ENCODE measurements at places on chromosomes 5 and 9.
A peak's percentile ranks its signal among the peaks of the same experiment; 100 is the strongest.

GRCh38 chr9:129655696-129656095 lies 9.8 kb upstream of the PRRX2 start:
- no peak for DNase-seq

- no peak for DNase-seq
Observed at GRCh38 chr9:99299211-99300102, 77.4 kb downstream of the SEC61B start.

GRCh38 chr5:168177831-168178450 lies 113.5 kb upstream of the WWC1 start:
- no peak for DNase-seq

DNA sequence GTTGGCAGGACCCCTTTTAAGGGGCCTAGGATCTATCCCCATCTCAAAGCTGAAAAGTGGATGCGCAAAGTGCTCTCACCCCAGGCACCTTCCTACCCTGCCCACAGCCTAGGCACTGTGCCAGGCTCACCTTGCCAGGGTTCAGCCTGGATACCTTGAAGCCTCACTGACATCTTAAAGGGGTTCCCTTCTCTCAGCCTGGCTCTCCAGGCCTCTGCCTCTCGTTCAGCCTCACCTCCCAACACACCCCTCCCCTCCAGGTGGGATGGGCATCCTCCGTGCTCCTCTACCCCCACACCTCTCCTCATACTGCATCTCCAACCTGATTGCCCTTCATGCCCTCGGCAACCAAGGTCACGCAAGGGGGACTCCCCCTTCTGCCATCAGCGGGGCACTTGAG lies 25.5 kb downstream of the TNIP1 start:
- no peak for DNase-seq

- no peak for DNase-seq
Observed at GRCh38 chr5:137231540-137231939, 267.6 kb downstream of the SPOCK1 start.

- no peak for DNase-seq
Observed at GRCh38 chr9:89576404-89576839, 28.4 kb upstream of the GADD45G start.

GRCh38 chr9:130289711-130290241 lies 24.2 kb downstream of the HMCN2 start:
- no peak for DNase-seq

DNA sequence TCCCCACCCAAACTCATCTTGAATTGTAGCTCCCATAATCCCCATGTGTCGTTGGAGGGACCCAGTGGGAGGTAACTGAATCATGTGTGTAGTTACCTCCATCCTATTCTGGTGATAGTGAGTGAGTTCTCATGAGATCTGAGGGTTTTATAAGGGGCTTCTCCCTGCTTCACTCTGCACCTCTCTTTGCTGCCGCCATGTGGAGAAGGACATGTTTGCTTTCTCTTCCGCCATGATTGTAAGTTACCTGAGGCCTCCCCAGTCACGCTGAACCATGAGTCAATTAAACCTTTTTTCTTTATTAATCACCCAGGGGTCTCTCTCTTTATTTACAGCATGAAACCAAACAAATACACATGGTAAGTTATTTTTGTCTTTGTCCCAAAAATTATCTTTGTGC lies 726.1 kb downstream of the CDH18 start:
- no peak for DNase-seq

- DNase-seq: no peak
Observed at GRCh38 chr5:178240766-178241165, 8.2 kb upstream of the PHYKPL start.

DNA sequence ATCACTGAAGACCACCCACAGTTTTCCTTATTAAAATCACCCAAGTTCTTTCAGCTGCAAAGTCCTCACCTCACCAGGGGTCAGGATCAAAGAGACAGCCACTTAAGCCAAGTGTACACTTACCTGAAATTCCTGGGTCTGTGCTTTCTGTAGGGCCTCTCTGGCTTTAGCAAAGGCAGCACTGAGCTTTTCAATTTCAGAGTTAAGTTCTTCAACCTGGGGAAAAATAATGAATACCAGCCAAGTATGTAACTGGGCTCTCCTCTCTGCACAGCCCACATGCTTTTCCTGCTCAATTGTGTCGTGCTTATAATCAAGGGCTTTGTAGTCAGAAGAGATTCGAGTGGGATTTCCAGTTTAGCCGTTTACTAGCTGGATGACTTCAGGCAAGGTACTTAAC lies 55.1 kb downstream of the CDK5RAP2 start:
- DNase-seq: no peak

- no peak for DNase-seq
Observed at GRCh38 chr5:39698838-39699560, 274.2 kb upstream of the DAB2 start.

DNA sequence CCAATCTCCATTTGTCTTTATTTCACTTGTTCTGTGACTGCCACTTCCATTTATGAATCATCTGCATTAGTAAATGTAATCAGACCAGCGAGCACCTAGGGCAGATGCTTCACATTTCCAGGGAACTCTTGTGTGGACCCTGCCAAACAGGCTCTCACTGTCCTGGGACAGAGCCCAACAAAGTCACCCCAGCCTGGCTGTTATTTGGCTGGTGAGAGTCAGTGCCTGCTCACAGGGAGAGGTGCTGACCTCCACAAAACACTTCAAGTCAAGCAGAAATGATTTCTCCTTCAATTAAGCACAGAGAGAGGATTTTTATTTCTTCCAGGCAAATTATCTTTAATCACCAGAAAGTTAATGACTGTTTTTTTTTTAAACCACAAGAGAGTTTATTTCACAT lies 568.0 kb downstream of the MTRR start:
- DNase-seq: no peak

- DNase-seq: no peak
Observed at GRCh38 chr5:99104538-99105132, 175.8 kb upstream of the CHD1 start.

- DNase-seq: no peak
Observed at GRCh38 chr9:93567271-93567959, 9.0 kb upstream of the PHF2 start.

DNA sequence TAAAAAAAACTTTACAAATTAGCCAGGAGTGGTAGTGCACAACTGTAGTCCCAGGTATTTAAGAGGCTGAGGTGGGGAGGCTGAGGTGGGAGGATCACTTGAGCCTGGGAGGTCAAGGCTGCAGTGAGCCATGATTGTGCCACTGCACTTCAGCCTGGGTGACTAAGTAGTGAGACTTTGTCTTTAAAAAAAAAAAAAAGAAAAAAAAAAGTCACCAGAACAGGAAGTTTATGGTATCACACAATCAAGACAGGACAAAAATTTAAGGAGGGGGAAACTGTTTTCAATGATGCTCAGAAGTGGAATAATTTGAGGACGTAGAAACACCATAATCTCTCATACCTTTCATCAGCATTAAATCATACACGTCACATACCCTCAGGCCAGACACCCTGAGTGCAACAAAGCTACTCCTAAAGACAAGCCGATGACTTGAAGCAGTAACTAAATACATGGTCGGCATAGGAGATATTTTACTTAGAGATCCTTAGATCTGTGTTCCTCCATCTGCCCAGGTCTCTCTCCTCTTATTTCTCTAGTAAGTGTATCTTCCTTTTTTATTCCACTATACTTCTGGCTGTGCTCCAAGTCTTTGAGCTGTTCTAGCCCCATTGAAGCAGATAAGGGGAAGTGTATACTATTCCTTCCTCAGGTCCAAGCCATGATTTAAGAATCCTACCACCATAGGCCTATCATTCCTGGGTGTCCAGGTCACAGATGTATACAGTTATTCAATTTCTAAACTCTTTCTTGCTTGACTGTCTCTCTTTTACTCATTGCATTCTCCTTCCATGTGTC lies 91.3 kb upstream of the APC start:
- no peak for DNase-seq

DNA sequence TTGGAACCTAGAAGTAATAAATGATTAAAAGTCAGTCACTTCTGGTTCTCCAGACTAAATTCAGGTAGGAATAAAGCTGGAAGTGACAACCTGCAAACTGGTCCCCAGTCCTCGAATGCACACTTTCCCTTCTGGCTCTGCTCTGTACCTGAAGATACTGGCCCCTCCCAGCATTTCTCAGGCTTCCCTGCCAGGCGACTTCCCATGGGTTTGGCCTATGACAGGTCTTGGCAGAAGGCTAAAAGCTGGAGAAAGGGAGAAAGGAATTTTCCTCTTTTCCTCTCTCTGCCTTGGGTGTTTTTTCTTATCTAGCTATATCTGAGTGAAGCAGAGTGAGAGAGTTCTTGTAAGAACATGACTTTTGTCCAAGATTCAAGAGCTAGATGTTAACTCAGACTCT lies 1005.7 kb downstream of the DTWD2 start:
- DNase-seq: no peak

DNA sequence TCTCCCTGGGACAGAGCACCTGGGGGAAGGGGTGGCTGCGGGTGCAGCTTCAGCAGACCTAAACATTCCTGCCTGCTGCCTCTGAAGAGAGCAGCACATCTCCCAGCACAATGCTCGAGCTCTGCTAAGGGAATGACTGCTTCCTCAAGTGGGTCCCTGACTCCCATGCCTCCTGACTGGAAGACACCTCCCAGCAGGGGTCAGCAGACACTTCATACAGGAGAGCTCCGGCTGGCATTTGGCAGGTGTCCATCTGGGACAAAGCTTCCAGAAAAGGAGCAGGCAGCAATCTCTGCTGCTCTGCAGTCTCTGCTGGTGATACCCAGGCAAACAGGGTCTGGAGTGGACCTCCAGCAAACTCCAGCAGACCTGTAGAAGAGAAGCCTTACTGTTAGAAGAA lies 77.2 kb downstream of the SLCO6A1 start:
- no peak for DNase-seq

DNA sequence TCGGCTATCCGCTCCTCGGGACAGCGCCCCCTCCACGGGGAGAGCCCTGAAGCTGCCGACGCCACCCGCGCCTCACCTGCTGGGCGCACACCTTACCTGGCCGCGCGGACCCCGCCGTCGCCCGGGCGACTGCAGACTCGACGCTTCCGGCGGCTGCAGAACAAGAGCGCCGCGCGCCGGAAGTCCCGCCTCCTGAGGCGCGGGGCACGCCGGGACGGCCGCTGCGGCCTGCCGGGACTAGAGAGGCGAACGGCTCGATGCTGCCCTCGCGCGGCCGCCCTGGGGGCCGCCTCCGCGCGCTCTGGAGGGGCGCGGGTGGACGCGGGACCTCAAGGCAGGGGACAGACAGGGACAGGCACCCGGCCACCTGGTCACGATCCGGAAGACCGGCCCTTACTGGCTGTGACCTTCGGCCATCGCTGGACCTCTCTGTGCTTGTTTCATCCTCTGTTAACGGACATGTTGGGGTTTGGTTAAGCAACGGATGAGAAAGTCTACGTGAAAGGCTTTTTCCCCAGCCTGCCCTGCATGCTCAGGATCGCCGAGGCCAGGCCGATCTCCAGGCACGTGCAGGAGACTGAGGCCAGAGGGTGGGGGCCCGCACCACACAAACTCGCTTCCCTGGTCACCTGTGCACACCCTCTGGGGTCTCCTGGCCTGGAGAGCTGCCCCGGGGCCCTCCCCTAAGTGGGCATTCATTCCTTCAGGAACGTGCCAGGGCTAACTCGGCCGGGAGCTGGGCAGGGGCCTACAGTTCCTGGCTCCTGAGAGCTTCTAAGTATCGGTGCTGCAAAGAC lies at the start of gene SNAPC4:
Gene SNAPC4 (minus strand): TSS at position 133 of the 797 bp plus-strand sequence. CDS start 1,742 bp downstream, outside the sequence.
- DNase-seq: peak; percentile 47

- DNase-seq: no peak
Observed at GRCh38 chr5:14595891-14596290, 14.3 kb downstream of the OTULINL start.

- no peak for DNase-seq
Observed at GRCh38 chr5:56829137-56829908, 14.0 kb downstream of the MAP3K1 start.

GRCh38 chr5:115487756-115488155 lies 56.8 kb downstream of the FEM1C start:
- no peak for DNase-seq
